ENCODE measurements at places on chromosomes 6 and 20.

DNA sequence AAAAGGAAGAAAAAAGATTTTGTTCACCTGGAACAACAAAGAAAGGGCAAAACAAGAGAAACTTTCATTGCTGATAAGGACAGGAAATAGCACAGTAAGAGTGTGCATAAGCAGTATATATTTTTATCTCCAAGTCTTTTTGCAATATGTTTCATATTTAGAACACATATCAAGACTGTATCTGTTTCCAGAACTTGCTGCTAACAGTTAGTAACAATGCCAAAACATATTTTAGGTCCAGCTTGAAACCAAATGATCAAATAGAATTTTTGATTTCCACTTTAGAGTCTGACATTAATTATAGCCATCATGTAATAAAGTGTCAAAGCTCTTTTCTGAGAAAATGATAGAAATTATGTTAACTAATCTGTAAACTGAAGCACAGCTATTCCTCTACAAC, 143.5 kb upstream of the SUPT3H start:
- DNase-seq: no peak

- DNase-seq: no peak
Observed at GRCh38 chr6:14228571-14228970, 111.0 kb downstream of the CD83 start.

GRCh38 chr6:81900616-81901015, 148.1 kb upstream of the TENT5A start:
- DNase-seq: no peak

DNA sequence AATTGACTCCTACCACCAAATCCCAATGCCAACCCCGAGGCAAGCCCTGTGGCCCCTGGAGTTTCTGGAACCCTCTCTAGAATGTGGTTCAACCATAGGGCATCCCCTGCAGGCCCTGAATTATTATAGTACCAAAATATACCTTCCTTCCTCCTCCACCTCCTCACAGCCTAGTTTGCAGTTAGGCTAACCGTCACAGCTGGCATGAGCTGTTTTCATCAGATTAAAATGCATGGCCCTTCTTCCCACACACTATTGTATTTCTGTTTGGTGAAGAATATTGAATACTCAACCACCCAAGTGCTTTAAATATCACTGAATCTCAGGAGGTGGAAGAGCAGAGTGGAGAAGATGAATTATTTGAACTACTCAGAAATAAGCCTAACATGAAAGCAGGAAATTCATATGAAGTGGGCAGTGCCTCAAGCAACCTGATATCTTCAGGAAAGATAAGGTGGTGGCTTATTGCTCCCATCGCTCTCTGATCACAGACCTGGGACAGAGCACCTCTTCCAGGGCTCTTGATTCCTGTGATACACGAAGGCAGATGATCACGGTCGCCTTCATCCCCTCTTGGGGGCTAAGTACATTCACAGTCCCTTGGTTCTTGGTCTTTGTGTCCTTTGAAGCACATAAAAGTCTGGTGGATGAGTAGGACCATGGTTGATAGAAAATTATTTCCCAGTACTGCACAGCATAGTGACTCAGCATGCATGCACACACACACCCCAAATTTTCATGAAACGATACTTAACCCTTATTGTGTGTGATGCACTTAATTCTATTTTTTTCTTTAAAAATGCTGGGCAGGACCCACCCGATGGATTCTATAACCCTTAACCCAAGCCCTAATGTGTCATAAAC, 90.9 kb downstream of the PSMG4 start:
- no peak for DNase-seq
